Mesenteric fat pad (tissue), 1 donor: ENCODE measurements at places on chromosomes 2 and 18. TPM values are rescaled to one million over a fixed set of nuclear protein-coding genes. Genes with fewer than 3 reads are reported as not detected.

GRCh38 chr2:95077530-95077825, 44.1 kb downstream of the MRPS5 start:
- DNase-seq = no peak

- DNase-seq = no peak
Observed at GRCh38 chr2:172842511-172843265, 107.0 kb downstream of the RAPGEF4 start.

CAPG gene
- total RNA-seq = 124 TPM

CFAP65 gene
- total RNA-seq = not detected

DNA sequence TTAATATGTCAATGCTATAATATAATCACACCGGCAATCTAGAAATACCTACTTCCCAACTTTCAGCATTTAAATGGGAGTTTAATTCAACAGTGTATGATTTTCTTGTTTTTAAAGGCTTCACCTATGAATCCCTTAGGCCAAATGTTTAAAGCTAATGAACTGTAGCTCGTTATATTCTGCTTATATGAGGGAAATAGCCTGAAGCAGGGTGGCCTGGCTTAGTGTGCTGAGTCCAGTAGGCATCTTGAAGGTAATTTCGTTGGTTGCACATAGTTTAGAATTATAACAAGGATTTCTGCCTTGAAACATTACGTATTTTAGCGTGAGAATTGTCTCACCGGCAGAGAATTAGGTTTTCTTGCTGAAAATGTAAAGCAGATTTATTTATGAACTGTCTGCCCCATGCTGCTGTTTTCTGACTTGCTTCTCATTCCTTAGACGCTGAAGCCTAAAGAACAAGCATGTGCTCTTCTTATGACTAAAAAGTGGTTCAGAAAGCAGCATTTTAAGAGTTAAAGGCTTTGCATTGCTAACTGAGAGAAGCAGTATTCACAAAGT, 433.7 kb upstream of the RAB12 start:
- DNase-seq = no peak

ACVR1 gene
- total RNA-seq = 37.7 TPM

DNA sequence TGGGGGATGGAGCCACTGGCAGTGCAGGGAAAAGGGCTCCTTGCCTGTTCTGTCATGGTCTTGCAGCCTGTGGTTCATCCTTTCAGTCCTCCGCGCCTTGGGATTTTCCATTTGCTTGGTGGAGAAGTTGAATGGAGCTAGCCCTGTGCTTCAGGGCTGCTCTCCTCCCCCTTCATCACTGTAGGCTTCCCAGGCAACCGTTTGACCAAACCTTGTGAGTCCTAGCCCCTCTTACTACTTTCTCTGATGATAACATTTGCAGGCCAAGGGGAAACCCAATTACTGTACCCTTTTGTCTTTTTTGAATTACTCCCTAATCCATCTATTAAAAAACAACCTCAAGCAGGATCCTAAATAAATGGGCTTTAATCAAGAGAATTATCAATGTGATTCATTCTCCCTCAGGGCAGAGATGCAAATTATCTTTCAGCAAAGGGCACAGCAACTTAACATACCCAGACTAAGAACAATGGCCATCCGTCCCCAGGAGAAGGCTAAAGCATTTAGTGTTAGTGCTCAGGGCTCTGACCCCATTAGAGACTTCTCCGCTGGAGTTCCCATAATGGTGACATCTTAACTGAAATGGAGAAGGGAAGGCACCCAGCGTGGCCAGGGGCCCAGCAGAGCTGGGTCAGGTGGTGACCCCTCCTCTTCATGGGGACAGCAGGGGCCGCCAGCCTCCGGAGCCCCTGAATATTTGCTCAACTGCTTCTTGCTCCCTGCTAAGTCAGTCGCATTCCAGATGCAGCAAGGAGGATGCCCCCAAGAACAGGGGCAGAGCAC, 40.7 kb downstream of the RHOB start:
- DNase-seq = peak; percentile 77

GRCh38 chr2:43524177-43524965, 71.5 kb downstream of the THADA start:
- DNase-seq = no peak

- DNase-seq = peak; percentile 65
Observed at GRCh38 chr2:232999354-232999753, 13.7 kb downstream of the NGEF start.

DNA sequence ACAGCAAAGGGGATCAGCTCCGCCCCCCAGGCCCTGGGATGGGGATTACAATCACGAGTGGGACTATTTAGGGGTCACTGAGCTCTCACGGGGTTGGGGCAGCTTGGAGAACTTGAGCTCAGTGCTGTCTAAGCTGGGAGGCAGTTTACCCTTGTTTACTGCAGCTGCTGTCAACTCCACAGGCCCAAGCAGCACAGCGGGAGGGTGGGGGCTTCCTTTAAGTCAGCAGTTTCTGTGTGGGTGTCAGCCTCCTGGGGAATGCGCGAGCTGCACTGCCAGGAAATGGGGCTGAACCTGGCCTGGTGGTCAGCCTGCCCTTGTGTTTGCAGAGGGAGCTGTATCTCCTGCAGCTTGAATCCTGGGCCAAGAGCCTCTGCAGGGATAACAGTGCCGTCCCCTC, 29.8 kb downstream of the TOGARAM2 start:
- no peak for DNase-seq

- no peak for DNase-seq
Observed at GRCh38 chr2:102603904-102604303, 15.4 kb upstream of the SLC9A2 start.

GRCh38 chr2:101401906-101402305, 14.6 kb upstream of the CREG2 start:
- DNase-seq = no peak

DNA sequence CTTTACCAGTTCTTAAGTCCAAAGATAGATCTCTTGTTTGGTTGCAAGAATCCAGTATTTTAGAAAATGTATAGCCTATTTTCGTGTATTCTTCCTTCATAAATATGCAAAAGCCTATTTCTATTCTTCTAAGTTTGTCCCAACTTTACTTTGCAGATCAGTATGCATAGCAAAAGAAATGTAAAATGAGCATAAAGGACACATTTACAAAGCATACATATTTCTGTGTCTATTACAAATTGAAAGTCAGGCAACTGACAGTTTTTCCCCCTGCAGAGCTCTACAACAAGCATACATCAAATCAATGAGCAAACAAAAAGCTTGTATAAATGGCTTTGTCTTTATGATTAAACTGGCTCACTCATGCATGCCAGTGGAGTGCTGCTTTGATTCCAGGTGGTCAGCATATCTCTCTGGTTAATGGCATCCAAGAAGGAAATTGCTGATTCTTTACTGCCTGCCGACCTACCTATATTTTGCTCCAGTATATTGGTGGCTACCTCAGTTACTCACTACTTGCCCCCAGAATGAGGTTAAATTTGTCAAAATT, 10.0 kb upstream of the VPS54 start:
- no peak for DNase-seq

NEU2 gene
- not detected for total RNA-seq

DNA sequence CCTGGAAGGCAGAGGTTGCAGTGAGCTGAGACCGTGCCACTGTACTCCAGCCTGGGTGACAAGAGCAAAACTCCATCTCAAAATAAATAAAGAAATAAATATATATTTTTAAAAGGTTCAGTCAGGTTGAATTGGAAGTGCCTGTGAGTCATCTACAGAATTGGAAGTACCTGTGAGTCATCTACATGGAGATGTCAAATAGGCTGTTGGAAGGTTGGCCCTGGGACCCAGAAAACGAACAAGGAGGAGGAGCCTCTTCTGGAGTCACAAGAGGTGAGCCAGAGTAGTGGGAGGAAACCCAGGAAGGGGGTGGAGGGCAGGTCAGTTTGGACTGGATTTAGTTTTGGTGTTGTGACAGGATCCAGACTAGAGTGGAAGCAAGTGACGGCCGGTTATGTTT, 15.2 kb upstream of the SCYGR1 start:
- no peak for DNase-seq

- DNase-seq = no peak
Observed at GRCh38 chr2:74028741-74029140, 44.0 kb downstream of the TET3 start.

GRCh38 chr2:19648583-19648982, 253.2 kb downstream of the TTC32 start:
- no peak for DNase-seq

LYG2 gene
- not detected for total RNA-seq

GRCh38 chr2:100818606-100819369, 1.2 kb upstream of the NPAS2 start:
- DNase-seq = no peak

DNA sequence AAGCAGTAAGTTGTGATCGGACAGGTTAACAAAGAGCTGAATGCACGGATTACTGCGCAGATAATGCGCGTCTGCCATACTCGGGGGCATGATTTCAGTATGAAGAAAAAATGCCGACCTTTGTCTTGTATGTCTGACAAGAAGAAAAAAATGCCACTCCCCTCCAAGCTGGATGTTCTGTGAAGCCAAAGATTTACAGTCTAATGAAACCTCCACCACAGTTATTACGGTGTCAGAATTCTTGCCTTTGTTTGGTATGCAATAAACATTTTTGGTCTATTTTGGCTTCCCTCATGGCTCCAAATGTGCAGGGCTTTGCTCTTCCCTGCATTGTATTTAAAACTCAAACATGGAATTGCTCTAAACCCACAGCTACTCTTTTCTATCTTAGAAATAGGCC, 72.2 kb upstream of the THUMPD2 start:
- DNase-seq = no peak

DNA sequence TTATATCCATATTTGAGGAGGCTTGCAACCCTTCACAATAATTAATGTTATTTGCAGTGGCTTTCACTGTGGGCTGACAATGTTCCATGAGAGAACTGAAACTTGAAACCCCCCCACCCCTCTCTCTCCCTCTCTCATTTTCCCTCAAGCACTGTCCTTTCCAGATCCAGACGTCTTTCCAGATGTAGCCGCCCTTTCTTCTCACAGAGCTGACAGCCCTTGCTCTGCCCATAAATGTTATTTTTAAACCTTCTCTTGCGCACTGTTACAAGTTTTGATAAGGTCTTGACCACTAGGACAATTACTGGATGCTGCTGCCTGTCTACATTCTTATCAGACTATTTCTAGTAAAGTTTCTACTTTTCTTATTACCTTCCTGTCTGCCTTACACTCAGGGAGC, 91.4 kb upstream of the LINC00305 start:
- no peak for DNase-seq

DNA sequence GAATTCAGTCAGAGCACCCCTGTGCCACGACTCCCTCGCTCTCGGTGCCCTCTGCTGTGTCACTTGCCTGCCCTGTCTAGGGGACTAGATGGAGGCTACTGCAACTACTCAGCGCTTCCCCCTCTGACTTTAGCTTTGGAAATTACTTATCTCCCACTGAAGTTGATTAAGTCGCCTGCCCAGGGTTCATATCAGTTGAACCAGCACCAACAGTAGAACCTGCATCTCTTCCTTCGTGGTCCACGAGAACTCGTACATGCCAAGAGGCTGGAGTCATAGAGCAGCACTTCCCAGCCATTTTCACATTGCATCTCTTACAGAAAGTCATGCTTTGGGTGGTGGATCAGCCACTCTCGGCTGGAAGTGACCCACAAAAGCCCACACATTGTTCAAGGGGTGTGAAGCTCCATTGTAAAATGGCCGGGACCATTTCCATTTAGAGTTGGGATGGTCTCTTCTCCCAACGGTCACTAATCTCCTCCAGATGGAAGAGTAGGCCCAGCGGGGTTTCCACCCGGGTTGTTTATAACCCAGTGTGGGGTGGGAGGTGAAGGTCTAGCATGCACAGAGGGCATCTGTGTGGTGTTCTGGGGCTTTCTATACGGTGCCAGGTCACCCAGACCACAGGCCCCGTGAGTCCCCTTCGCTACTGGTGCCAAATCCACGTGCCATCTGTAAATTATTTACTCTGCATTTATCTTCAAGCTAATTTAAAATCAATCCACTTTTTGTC, 38.0 kb downstream of the STEAP3 start:
- peak; percentile 72 for DNase-seq

DNA sequence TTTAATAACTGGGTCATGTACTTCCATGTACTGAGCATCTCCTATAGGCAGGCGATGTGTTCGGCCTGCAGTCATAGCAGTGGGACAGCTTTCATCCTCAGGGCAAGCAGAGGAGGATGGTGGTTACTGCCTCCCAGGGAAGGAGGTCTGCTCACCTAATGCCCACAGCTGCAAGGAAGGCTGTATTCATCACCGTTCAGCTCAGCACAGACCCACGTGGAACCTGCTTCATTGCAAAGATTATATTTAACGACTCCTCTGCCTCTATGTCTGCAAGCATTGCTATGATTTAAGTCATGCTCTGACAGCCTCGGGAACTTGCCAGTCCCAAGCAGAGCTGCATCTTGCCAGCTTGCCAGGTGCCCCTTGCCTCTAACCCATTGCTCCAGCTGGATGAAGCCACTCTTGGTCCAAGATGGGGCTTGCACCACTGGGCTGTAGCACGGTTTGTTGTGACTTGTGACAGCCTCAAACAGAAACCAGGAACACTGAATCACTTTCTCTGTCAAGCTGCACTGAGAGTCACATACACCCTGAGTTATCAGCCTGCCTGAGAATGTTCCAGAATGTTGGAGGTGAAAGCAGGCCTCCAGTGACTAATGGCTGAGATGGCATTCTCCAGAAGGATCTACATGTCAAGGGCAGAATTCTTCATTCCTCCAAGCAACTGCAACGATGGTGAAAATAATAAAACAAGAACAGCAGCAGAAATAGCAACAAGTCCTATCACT, 651.1 kb upstream of the ID2 start:
- no peak for DNase-seq

- DNase-seq = no peak
Observed at GRCh38 chr2:212549941-212550340, 11.3 kb upstream of the ERBB4 start.

FEV gene
- not detected for total RNA-seq

DNA sequence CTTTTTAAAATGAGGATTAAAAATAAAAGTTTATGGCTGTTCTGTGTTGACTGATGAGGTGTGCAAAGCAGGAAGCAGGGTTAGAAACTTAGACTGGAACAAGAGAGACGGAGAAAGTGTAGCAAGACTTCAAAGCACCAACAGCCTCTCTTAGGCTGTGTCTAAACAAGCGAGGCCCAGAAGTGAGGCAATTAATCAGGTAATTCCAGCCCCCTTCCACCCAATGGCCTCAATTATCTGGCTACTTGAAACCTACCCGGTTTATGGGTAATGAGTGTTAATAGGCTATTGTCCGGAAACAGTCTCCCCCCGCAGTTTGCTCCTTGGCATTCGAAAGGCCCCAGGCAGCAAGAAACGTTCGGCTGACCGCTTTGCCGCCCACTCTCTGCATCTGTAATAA, 171.7 kb upstream of the MYCN start:
- no peak for DNase-seq

DNA sequence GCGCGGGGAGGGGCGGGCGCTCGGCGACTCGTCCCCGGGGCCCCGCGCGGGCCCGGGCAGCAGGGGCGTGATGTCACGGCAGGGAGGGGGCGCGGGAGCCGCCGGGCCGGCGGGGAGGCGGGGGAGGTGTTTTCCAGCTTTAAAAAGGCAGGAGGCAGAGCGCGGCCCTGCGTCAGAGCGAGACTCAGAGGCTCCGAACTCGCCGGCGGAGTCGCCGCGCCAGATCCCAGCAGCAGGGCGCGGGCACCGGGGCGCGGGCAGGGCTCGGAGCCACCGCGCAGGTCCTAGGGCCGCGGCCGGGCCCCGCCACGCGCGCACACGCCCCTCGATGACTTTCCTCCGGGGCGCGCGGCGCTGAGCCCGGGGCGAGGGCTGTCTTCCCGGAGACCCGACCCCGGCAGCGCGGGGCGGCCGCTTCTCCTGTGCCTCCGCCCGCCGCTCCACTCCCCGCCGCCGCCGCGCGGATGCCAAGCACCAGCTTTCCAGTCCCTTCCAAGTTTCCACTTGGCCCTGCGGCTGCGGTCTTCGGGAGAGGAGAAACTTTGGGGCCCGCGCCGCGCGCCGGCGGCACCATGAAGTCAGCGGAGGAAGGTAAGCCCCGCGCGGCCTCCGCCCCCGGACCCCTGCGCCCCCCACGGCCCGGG, at the start of gene NFATC1:
TSS of gene NFATC1 (plus strand) at position 170 of the 644 bp plus-strand sequence. CDS start at position 465, 295 bp downstream.
- peak; percentile 95 for DNase-seq

GRCh38 chr18:28823506-28824182, 646.7 kb upstream of the CDH2 start:
- no peak for DNase-seq
